SW 1271 (cell line): ENCODE measurements at places on chromosomes 1 and 21.

GRCh38 chr1:19059773-19060172 is 103.3 kb upstream of the IFFO2 start:
- DNase-seq, result no peak

- DNase-seq, result no peak
Measured at GRCh38 chr1:46057781-46058180, 74.6 kb downstream of the PIK3R3 start.

GRCh38 chr21:26563856-26564503 is 9.1 kb downstream of the CYYR1 start:
- DNase-seq, result no peak

DNA sequence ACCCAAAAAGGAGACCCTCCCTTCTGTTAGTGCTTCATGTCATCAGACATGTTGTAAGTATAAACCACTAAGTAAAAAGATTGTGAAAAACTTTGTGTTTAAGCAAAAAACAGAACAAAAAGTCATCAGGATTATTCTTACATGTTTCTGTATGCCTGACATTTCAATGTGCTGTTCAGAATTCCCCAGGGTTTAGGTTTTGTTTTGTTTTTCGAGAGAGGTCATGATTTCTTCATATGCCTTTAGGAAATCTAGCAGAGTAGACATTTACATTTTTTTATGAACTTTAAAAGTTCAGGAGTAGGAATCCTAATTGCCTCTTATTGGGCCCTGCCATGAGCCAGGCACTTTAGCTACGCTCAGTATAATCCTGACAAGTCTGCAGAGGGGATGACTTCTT is 85.3 kb downstream of the VPS13D start:
- no peak for DNase-seq

GRCh38 chr1:158794247-158794646 is 13.2 kb upstream of the OR6N2 start:
- no peak for DNase-seq
